ENCODE measurements at places on chromosomes 12 and 14.

GRCh38 chr12:18145924-18146323 is 55.9 kb upstream of the RERGL start:
- no peak for DNase-seq

DNA sequence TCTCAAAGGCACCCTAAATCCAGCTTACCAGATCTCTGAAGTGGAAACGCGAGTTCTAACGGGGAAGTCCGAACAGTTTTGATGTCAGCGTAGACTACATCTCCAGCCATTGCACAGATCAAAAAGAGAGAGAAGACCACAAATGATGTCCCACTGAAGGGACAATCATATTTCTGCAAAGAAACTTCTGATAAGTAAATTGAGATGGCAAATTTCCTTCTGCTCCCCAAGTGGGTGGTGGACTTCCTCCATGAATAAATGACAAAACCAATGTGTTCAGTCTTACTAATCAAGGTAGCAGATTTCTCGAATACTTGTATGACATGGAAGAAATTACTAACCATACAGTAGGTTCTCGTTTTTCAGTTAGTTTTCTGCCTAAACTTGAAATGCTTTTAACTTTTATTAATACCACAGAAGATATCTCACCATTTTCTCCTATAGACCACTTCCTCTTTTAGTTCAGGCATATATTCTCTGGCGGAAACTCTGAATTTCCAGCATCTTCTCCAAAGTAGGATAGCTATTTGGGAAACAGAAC is at the start of gene CLECL1:
CLECL1 (minus strand) TSS at position 177 of the 541 bp plus-strand sequence.
- no peak for DNase-seq

DNA sequence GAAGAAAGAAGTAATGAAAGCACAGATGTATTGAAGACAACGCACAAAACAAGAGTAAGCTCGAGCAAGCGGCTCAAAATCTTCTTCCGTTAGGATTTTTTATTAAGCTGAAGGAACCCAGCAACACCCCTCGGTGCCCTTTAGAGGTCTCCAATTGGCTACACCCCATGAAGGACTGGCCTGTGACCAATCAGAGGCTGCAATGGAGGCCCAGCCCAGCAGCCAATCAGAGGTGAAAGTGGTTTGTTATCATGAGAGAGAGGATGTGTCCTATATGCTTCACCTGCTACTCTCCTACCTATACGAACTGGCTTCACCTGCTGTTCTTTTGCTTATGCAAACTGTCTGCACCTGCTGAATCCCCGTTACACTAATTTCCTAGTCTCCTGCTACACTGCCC is 358.8 kb downstream of the C12orf50 start:
- no peak for DNase-seq

- no peak for DNase-seq
Observed at GRCh38 chr14:24418492-24418873, 11.0 kb downstream of the CBLN3 start.

- DNase-seq: no peak
Observed at GRCh38 chr12:95336387-95337067, 118.9 kb downstream of the VEZT start.

DNA sequence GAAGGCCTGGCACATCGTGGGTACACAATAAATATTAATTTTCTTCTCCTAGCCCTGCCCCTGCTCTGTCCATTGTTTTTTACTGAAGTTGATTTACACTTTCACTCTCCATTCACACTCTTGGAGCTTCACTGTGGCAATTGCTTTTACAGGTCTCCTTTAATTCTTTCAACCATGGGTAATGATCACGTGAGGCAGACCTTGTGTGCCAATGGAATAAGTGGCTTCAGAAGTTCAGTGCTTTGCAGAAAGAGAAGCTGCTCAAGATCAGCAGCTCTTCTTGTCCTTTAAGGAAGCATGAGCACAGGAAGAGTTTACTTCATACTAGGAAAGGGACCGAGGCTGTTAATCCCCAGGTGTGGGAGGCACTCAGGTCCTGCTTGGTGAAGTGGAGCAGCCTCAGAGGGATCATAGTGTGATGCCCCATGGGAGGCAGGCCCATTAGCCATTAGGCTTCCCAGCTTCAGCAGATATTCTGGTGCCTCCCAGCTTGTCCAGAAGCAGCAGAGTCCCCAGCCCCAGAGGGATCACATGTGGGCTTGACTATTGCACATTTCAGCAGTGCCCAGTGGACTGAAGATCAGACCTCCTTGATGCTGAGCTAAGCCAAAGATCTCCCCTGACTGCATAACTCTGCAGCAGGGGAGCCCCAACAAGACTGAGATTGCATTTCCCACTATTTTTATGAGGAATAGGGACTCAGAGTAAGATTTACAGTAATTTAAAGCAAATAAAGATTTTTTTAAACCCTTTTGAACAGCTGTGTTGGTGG is 5.0 kb upstream of the SLC35F4 start:
- no peak for DNase-seq

DNA sequence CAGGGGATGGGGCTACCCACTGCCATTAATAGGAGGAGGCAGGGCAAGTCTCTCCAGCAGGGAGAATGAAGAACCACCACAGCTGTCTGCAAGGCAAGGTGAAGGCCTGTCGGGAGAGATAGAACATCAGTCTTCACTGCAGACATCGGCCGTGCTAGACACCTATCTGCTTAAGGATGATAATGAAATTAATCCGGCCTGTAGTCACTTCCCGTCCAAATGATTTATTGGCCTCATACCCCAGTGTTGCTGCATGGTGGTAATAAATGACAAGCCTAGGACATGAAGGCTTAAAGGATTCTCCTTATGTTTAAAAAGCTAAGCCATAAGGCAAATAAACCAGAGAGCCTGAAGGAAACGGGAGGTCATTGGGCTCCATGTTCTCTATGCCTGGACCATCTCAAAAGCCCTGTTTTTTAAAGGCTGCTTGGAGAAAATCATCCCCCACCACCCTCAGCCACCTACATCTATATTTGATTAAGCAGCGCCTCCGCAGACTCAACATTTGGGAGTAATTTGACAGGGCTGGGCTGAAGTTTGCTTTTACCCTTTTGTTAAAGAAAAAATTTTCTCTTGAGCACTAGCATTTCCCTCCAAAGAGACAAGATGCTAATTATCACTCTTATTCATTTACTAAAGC is 137.7 kb downstream of the PLXNC1 start:
- no peak for DNase-seq

DNA sequence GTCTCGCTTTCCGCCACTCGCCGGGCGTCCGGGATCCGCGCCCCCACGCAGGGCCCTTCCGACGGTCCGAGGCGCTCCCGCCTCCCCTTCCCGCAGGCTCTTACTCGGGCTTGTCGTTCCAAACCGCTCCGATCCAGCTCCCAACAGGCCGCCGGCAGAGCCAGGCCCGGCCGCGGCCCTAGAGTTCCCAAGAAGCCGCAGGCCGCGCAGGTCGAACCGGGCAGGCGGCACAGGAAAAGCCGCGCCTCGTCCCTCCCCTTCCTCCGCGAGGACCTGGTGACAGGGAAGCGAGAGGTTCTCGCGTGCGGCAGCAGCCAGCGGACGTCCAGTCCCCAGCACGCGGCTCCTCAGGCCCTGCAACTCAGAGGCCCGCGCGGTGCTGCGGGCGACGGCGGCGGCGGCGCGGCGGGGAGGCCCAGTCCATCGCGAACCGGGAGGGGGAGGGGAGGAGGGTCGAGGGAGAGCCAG is 272 bp downstream of the HECTD1 start:
- DNase-seq: peak; percentile 69

GRCh38 chr14:22540811-22541360 is 48.1 kb downstream of the DAD1 start:
- DNase-seq: no peak

DNA sequence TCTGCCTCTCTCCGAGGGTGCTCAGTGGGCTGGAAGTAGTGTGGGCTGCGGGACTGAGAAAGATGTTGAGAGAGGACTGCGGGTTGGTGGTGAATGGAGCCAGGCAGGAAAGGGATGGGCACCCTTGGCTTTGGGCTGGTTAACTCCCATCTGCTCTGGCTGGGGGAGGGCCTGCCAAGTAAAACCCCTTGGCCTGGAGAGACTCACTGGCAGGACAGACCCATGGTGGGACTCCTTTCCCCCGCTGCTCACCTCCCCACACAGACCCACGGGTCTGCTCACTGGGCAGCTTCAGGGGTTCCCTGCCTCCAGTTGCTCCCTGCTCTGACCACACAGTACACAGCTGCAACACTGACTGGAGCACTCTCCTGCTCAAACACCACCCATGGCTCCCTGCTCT is 54.1 kb downstream of the KRT80 start:
- no peak for DNase-seq

DNA sequence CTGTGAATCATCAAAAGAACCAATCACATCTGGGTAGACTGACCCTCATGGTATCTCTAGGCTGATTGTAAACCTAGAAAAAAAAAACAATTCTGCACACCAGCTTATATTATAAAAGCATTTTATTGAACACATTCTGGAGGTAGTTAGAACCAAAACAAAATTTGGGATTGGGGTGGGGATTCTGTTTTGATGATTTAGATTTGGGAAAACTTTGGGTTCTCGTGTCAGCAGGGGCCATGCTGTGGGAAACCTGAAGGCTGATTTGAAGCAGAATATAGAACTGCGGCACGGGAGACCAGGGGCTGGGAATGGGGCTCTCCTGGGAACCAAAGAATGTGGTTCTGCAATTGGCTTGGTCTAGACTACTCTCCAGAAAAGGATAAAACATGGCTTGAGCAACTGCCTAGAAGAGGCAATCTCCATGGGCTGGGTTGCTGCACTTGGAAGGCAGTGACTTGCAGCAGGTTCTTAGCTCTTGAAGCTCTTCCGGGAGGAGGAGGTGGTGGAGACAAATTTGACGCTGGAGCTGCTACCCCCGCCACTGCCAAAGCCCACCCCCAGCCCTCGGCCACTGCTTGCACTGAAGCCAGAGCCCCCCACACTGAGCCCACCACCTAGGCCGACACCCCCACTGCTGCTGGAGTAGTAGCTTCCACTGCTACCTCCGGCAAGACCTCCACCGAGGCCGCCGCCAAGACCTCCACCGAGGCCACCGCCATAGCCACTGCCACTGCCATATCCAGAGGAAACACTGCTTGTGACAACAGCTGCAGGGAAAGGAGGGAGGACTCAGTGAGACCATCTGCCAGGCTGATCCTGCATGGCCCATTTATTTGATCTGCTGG is 5.5 kb downstream of the KRT5 start:
- DNase-seq: no peak

DNA sequence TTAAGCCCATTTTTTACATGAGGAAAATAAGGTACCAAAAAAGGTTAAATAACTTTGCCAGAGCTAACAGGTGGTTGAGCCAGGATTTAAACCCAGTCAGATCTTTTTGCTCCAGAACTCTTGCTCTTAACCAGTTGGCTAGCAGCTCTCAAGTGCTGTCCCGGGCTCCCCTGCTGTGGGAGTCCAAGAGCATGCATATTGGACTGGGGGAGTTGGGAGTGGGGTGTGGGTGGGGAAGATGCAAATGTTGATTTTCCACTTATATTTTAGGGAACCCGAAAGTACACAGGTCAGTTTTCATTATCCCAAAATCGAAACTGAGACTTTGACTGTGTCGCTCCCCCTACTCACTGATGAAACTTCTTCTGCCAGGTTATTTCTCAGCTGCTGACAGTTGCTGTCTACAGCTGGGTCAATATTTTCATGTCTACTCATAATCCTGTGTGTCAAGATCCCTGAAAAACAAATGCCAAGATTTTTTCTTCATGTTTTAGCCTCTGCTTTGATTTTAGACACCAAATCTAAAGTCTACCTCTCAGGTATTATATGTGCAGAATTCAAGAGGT is 172.3 kb upstream of the TMPO start:
- DNase-seq: no peak

GRCh38 chr14:23569443-23570151 is 2.0 kb upstream of the AP1G2 start:
- DNase-seq: no peak

DNA sequence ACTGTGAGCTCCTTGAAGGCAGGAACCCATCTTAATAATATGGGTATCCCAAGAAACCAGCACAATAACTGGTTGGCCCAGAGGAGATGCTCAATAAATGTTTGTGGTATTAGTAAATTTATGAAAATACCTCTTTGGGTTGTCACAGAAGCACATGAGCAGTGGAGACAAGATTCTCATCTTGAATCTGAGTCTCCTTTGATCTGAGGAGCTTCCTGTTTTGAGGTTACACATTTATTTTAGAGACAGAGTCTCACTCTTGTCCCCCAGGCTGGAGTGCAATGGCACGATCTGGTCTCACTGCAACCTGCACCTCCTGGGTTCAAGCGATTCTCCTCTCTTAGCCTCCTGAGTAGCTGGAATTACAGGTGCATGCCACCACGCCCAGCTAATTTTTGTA is 247.4 kb downstream of the NRXN3 start:
- no peak for DNase-seq

- DNase-seq: no peak
Observed at GRCh38 chr12:89179983-89180382, 172.3 kb downstream of the DUSP6 start.

DNA sequence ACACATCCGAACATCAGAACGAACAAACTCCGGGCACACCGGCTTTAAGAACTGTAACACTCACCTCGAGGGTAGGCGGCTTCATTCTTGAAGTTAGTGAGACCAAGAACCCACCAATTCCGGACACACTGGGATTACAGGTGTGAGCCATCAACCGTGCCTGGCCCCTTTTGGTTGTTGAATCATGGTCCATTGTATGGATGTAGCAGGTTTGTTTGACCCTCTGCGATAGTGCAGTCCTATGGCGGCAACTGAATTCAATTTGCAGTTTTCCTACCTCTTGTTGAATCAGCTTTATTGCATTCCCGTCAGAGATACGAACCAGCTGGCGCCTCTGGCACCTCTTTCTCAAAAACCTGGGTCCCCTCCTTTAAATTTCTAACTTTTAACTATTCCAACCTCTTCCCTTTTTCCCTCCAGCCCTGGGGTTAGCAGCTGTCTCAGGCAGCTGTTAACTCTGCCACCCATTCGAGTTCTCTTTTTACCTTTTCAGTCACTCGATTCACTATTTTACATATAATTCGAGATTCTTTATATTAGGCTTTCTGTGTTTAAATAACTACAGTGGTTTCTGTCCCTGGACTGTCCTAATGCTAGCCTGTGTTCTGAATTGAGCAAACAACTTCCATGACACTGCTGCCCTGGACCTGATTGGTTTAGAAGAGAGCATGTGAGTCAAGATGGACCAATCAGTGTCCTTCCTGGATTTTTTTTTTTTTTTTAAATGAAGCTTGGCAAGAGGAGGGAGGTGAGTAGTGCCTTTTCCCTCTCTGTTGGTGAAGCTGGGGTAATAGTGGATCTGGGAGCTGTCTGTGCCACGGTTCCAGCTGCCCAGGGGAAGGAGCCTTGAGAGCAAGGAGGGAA is 261.5 kb downstream of the PCNX1 start:
- DNase-seq: no peak

GRCh38 chr12:66066137-66066928 is 64.2 kb downstream of the LLPH start:
- DNase-seq: peak; percentile 45

DNA sequence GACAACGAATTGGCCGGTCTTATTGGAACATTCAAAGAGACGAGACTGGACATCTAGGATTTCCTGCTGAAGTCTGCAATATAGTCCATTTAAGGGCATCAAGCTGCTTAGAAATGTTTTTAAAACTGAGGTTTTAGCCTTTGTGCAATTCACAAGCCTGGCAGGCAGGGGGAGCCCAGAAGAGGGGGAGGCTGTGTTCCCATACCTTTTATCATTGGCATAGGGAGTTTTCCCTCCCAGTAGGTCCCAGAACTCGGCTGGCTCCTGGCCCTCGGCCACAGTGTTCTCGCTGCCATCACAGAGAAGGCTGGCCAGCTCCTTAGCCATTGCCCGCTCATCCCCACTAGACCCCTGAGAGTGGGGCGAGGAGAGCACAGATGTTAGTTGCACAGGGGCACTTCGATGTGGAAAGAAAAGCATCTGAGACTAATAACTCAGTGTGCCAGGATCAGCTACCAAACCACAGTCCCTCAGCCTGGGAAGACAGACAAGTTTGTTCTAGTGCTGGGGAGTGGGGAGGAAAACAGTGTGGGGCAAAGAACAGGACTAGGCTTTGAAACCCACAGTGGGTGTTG is 15.1 kb downstream of the AVIL start:
- DNase-seq: no peak

GRCh38 chr12:2324387-2324786 is 271.6 kb downstream of the CACNA1C start:
- DNase-seq: no peak

All from NCI-H1048 (cell line).